ENCODE measurements at places on chromosomes 7 and 10.
A peak's percentile ranks its signal among the peaks of the same experiment; 100 is the strongest.

DNA sequence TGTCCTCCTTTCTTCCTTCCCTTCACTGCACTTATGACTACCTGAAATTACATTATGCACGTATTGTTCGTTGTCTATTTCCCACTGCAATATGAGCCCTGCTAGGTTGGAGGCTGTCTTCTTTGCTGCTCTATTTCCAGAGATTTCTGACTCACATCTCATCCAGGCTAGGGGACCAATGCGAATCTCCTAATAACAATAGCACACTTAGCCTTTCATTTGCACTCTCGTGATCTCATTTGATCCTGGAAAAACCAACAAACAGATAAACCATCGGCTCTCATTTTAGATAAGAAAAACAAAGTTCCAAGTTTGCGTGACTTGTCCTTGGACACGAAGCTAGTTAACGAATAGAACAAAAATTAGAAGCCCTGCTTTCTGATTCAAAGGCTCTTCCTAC, 1.4 kb downstream of the ZNF438 start:
- peak; percentile 43 for DNase-seq

- DNase-seq = no peak
These were observed 318.7 kb downstream of the BBS9 start for GRCh38 chr7:33448035-33448434.

GRCh38 chr10:23535381-23535780, 96.5 kb downstream of the OTUD1 start:
- DNase-seq = no peak

DNA sequence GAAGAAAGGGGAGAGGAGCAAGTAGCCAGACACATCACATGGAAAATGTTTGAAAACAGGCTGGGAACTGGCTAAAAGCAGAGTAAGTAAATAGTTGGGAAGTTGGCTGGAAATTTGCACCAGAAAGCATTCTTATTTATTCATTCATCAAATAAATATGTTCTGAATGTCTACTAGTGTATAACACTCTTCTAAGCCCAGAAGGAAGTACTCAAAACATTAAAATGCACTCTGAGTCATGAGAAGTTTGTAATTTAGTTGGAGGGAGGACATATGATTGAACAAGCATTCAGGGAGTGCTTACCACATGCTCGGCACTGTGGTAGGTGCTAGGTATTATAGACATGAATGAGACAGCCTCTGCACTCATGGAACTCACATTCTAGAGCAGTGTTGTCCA, 37.0 kb upstream of the CNNM1 start:
- DNase-seq = peak; percentile 89

- DNase-seq = peak; percentile 66
These were observed 39.9 kb downstream of the RBM17 start for GRCh38 chr10:6128591-6129251.

DNA sequence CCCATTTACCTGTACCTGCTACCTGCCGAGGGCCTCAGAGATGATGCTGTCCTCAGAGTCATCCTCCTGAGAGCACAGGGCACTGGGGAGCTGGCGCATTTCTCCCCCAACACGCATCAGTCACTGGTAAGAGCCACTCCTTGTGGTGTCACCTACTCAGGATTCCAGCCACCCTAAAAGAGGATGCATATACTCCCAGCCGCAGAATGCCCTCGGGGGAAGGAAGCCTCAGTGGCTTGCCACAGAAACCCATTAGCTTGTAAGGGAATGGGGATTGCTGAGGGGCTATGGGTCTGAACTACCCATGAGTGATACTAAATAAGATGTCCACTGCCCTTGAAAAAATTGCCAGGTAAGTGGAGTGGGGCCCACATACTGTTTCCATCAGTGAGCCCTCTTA, 279.2 kb downstream of the WDR11 start:
- DNase-seq = no peak

DNA sequence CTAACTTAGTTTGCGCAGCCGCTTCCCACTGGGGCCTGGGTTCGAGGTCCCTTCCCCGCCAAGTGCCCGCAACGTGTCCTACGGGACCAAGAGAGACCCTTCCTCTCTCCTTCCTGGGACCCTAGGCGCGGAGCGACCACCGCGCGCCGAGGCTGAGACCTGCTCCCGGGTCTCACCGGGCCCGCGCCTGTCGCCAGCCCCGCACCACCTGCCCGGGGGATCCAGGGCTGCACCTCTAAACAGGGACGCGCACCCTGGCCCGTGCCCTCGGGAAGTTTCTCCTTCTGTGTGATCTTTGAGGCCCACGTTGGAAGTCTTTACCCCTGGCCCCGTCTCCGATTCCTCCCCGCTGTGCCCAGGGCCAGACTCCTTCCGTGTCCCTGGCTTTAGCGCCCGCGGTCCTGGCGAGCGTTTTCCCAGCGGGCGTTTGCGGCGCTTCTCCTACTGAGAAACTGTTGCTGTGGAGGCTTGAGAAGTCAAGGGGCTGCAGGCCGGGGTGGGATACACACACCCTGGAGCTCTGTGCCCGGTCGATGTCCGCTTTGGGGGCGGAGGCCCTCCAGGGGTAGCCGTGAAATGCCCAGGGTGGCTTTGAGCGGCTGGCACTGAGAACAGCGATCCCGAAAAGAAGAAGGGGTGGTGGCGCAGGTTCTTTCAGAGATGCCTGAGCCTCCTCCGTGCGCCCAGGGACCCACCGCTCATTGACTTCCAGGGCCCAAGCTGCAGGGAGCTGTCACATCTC, 575 bp downstream of the PLPP4 start:
- no peak for DNase-seq

DNA sequence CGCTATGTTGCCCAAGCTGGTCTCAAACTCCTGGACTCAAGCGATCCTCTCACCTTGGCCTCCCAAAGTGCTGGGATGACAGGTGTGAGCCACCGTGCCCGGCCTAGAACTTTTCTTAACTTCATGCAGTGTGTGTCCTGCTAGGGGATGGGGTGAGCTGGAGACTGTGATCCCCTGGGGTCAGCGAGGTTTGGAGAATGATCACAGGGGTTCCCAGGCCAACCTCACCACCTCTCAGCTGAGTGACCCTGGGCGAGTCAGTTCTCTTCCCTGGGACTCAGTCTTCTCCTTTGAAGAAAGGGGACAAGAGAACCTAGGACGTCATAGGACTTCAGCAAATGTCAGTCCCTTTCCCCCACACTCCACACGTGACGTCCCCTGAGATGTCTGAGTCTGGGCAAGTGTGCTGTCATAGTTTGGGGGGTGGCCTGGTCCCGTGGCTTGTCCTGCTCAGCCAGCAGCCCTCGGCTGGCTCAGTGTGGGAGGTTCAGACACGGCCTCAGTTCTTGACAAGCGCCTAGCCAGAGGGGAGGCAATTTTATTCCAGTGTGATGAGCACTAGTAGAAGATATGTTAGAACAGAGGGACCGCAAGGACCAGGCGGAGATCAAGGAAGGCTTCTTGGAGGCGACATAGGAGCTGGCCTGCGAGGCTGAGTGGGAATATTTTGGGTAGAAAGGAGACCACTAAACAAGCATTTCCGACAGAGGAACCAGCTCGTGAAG, 43.3 kb upstream of the ELN start:
- no peak for DNase-seq

- peak; percentile 55 for DNase-seq
These were observed 5.9 kb upstream of the SUN1 start for GRCh38 chr7:826230-826917.

DNA sequence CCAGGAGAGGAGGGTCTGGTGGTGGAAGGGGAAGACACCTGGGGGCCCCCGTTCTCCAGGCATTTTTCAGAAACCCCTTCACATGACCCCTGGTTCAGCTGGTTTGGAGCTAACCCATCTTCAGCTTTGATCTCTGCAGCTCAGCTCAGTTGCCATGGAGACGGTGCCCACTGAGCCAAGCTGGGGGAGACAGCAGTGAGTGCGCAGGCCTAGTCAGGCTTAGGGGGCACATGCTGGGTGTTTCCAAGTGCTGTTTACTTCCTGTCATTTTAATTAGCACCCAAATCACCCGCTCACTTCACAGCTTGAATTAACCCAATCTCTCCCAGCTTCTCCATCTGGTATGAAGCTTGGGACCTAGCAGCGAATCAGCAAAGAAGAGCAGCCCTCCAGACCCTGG, 9.0 kb downstream of the SPOCK2 start:
- DNase-seq = no peak

All from foreskin fibroblast (primary cell).